Adipose tissue (tissue), 3 donors: ENCODE measurements at places on chromosomes 5 and 9. TPM values are rescaled to one million over a fixed set of nuclear protein-coding genes. Genes with fewer than 3 reads are reported as not detected.

PRSS3 gene
- 171 TPM for polyA plus RNA-seq

GFRA3 gene
- 0.90 TPM for polyA plus RNA-seq

TAS2R1 gene
- polyA plus RNA-seq: not detected

ALDH1A1 gene
- polyA plus RNA-seq: 115 TPM

CDKN2B-AS1 gene
- polyA plus RNA-seq: not detected

TRIP13 gene
- 1.5 TPM for polyA plus RNA-seq

TRIM7 gene
- 8.9 TPM for polyA plus RNA-seq

STPG3 gene
- not detected for polyA plus RNA-seq

TRIO gene
- polyA plus RNA-seq: 34.5 TPM

SOHLH1 gene
- not detected for polyA plus RNA-seq

RAB3C gene
- polyA plus RNA-seq: 2.7 TPM

LRRC19 gene
- not detected for polyA plus RNA-seq

MAPK9 gene
- 12.8 TPM for polyA plus RNA-seq

ENHO gene
- 1.1 TPM for polyA plus RNA-seq

RNF130 gene
- polyA plus RNA-seq: 103 TPM

FOXI1 gene
- not detected for polyA plus RNA-seq

CKMT2 gene
- 13.0 TPM for polyA plus RNA-seq

PRDM9 gene
- polyA plus RNA-seq: not detected

KIAA0825 gene
- polyA plus RNA-seq: 1.7 TPM

PCDHB7 gene
- polyA plus RNA-seq: 0.79 TPM

NCBP1 gene
- 7.6 TPM for polyA plus RNA-seq

DOCK2 gene
- 6.8 TPM for polyA plus RNA-seq
